ENCODE measurements at places on chromosomes 7 and 10. TPM values are rescaled to one million over a fixed set of nuclear protein-coding genes. Genes with fewer than 3 reads are reported as not detected.

GRCh38 chr10:16910793-16911164 lies 93.6 kb upstream of the RSU1 start:
- no peak for DNase-seq

DNA sequence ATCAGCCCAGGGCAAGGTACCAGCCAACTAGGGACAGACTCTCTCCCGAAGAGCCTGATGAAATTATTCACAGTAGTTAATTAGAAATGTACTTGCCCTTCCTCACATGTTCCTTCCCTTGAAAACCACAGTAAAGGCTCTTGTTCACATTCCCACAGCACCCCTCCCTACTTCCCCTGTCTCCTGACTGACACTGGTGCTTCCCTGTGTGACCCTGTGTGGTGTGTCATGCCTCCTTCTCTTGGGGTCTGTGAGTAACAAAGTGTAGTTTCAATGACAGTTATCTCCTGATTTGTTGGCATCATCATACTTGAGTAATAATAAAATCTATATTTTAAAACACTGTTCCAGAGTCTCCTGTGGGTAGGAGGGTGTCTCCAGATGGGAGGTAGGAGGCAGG lies 209.7 kb downstream of the ABCA13 start:
- no peak for DNase-seq

DNA sequence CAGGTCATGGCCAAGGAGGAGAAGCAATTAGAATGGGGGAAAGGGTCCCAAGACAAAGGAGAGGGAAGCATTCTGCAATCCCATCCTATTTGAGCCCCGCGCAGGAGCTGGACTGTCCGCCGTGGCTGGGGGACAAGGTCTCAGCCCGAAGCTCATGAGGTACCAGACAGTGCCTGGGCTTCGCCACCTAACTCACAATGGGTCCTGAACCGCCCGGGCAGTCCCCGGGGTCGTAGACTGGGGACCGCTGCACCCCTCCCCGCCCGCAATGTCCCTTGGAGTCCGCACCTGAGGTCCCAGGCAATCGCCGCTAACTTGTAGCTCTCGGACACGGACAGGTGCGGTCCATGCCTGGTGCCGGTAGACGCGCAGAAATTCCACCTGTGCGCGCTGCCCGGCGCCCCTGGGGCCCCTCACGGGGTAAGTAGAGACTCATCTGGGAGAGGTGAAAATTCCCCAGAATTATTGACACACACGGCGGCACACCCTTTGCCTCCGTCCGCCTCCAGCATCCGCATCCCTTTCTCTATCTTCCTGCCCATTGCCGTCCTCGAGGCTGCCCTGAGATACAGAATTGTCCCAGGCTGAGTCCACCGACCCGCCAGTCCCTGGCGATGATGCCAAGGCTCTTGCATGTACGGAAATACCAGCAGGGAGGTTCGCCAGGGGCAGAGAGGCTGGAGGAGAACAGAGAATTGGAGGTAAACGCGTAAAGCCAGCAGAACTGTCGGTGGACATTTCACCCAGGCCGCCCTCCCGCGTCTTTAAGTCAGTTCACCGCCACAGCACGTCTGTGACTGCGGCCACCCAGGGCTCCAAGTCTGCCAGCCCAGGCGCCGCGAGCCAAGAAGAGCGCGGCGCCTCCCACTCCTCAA lies 1.8 kb downstream of the CHRM2 start:
- no peak for DNase-seq

DNA sequence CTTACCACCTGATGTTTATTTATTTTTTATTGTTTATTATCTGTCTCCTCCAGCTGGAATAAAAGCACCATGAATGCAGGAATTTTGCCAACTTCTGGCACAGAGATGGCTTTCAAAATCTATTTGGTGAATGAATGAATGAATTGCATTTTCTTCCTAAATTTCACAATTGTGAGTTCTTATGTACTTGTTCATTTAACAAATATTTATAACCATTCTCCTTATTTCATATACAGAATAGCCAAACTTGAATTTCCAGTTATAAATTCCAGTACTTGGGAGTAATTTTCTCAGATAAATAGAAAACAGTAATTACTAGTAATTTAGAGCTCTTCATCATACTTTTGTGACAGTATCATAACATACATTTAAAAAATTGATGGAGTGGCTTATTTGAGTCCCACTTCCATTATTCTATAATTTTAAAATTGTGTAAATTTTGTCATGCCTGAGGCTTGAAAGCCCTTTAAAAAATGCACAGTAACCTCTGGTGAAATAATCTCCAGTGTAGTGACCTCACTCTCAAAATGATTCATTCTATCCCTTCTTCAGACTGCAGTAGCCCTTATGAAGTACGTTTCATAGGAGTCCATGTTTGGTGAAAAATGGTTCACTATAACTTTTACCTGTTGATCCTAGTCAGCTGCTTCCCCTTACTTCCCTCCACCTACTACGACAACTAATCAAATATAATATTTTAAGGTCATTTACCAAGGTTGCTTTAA lies 40.0 kb upstream of the SRI start:
- DNase-seq = no peak

GRCh38 chr7:17546592-17546991 lies 248.1 kb downstream of the AHR start:
- DNase-seq = no peak

GRCh38 chr7:13826752-13827151 lies 162.7 kb downstream of the ETV1 start:
- no peak for DNase-seq

DNA sequence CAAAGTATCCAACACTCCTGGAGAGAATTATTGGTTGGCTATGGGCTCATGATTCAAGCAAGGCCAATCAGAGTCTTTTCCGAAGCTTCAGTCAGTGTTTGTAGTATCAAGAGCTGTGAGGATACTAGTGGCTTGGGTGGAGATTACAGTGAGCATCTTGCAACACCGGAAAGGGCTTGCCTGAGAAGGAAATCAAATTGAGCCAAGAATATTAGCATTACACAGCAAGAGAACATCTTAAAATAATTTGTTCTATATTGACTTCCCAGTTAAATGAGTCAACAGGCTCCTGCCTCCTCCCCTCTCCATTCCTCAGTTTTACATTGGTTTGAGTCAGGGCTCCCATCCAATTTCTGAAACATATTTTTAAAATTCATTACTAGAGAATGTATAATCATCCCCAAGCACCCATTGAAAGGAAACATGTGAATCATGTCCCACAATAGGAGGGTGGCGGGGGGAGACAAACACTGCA lies 127.4 kb downstream of the ELAPOR2 start:
- DNase-seq = no peak

- DNase-seq = no peak
Measured at GRCh38 chr7:157291404-157292080, 45.3 kb upstream of the DNAJB6 start.

DNA sequence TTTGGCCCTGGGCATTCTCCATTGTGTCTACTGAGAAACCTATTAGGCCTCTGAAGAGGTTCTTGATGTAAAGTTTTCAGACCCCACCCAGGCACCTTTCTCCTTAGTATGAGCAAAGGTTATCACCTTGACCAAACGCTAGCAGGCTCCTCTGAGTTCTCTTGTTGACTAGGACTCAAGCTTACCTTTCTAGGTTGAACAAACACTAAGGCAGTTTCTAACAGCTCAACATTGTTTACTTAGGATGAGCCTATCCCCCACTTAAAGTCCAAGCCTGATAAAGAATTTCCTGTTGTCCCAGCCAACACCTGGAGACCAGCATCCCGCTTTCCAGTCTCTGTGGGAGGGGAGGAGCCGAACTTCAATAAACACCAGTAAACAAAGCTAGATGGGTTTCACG lies 26.3 kb upstream of the ITGB8 start:
- no peak for DNase-seq

DNA sequence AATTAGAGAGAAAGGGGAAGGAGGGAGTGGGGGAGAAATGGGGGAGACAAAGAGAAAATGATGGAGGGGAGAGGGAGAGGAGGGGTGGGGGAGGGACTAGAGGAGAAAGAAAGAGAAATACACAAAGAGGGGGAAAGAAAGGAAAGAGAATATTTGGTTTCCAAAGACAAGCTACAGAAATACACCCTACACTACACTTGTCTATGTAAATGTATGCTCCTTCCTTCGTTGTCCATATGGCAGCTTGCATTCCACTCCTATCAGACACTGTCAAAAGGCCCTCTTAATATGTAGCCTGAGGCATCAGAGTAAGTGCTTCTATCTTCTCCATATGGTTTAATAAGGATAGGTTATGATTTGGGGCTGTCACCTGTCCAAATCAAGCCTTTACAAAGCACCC lies 92.8 kb upstream of the FEZF1 start:
- DNase-seq = no peak

GRCh38 chr7:34086981-34087380 lies 181.6 kb downstream of the BMPER start:
- DNase-seq = no peak

GRCh38 chr10:60652628-60653027 lies 125.7 kb upstream of the CDK1 start:
- no peak for DNase-seq

GRCh38 chr7:73342645-73343044 lies 14.7 kb downstream of the FKBP6 start:
- DNase-seq = no peak

DNA sequence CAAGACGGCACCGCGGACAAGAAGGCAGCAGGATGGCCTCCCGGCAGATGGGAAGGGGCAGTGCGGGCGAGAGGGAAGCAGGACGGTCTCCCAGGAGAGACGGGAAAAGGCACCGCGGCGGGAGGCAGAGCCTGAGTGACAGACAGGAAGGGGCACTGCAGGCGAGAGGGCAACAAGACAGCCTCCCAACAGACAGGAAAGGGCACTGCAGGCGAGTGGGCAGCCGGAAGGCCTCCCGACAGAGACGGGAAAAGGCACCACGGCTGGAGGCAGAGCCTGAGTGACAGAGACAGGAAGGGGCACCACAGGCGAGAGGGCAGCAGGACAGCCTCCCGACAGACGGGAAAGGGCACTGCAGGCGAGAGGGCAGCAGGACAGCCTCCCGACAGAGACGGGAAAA lies 32.6 kb downstream of the ESYT2 start:
- no peak for DNase-seq

DNA sequence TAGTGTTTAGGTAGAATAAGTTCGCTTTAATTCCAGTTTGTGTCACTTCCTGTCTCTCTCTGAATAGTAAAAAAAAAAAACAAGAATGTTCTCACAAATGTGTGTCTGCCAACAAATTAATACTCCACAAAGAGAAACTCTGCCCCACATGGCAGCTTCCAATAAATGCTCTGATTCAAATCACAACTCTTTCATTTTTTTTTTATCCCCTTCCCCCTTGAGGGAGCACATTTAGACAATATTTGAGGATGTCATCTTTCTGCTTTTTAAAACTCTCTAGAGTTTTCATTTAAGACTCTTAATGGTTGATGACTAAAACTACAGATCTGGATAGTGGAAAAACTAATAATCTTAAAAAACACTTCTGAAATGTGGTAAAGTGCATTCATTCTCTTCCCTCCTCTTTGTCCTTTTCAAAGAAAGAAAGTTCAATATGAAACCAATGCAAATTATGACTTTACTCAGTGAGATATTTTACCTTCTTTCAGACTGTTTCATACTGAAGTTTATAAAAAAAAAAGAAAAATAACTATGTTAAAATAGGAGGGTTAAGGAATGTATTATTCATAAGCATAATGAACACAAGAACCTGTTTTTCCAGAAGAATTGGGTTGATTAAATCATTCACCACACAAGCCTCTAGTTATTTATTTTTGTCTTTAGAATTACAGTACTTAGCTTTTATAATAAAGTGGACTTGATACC lies 42.3 kb downstream of the ARID5B start:
- DNase-seq = no peak

DNA sequence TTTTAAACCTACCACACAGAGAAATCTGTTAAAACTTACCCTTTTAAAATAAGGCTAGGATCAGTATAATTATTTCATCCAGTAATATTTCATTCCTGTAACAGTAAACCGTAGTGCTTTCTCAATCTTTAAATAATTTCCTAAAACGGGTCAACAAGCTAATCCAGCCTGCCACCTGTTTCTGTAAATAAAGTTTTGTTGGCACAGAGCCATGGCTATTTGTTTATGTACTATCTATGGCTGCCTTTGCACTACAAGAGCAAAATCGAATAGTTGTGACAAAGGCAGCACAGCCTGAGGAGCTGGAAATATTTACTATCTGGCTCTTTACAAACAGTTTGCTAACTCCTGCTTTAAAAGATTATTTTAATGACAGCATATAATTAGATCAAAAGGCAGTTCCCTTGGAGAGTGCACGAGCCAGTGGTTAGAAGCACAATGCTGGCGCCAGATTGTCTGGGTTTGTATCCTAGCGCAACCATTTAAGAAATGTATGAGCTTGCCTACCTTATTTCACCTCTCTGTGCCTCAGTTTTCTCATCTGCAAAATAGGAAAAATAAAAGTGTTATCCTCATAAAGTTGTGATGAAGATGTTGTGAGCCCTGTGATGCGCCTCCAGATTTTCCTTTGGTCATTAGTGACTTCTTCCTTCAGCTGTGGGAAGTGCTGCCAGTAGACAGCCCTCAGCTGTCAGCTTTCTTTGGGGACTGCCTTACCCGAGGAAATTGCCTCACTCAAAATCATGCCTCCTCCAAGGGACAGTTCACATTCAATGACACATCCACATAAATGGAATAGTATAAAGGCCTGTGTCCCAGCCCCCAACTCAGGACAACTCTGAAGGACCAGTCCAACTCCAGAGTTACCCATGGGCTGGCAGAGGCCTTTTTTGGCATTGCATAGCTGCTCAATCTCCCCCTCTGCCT lies 11.8 kb upstream of the MIOS start:
- DNase-seq = no peak

DNA sequence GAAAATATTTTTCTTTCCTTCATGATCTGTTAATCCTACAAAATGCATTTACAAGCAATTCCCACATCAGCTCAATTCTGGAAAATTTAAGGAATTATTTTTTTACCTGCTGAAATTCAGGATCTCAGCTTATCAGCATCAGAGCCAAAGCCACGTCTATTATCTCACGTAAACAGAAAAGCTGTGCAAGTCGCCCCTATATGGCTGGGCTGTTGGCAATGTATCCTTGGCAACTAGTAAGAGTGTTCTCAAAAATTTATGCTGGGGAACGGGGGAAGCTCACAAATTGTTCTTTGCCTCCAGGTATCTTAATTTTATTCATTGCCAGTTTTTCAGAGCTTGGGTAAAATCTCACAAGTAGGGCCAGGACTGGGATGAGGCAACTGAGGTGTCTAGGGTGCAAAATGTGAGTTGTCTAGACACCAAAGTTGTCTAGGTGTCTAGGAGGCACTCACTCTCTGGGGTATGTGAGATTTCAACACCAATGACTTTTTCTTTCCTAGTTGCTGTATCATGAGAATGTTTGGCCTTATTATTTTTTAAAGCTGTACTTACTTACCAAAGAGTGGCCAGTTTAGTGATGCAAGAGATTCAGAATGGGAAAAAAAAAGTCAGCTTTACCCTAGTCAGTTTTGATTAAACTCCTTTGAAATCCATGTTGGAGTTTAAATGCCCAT lies 5.1 kb downstream of the GSTO2 start:
- no peak for DNase-seq

The FRMD4A gene
- total RNA-seq = 98.0 TPM

The HSPA12A gene
- total RNA-seq = 139 TPM

The CALHM1 gene
- total RNA-seq = not detected

The FHIP2A gene
- 44.8 TPM for total RNA-seq

The NME8 gene
- 1.2 TPM for total RNA-seq

The RBP4 gene
- 42.7 TPM for total RNA-seq

Data from sciatic nerve (tissue), 2 donors.